ENCODE measurements at places on chromosomes 7 and 10. TPM values are rescaled to one million over a fixed set of nuclear protein-coding genes. Genes with fewer than 3 reads are reported as not detected.

The AGR2 gene
- 1.2 TPM for total RNA-seq

The COBL gene
- 38.3 TPM for total RNA-seq

- DNase-seq = no peak
Observed at GRCh38 chr10:70321897-70322890, 38.4 kb upstream of the NPFFR1 start.

The NEURL1 gene
- total RNA-seq = 1.7 TPM

DNA sequence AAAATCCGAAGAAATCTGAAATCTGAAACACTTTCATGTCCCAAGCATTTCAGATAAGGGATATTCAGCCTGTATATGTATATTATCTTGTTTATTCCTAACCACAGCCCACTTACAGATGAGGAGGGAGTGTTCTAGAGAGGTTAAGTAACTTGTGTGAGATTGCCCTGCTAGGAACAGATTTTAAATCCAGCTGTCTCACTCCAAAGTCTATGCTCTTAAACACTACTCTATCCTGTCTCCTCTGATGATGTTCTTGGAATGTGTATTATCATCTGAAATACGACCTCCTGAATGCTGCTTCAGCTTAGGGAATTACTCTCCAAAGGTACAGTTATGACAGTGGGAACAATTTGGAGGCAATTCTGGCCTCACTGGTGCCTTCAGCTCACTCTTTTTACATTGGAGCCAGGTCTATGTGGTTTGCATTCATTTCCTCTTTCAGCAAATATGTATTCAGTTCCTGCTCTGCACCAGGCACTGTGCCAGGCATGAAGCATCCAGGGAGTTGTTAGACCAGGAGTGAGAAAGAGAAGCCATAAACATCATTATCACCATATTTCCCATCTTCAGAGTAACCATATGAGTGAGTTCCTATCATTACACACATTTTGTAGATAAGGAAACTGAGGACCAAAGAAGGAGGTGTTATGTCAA lies 70.2 kb downstream of the NOC3L start:
- DNase-seq = no peak

DNA sequence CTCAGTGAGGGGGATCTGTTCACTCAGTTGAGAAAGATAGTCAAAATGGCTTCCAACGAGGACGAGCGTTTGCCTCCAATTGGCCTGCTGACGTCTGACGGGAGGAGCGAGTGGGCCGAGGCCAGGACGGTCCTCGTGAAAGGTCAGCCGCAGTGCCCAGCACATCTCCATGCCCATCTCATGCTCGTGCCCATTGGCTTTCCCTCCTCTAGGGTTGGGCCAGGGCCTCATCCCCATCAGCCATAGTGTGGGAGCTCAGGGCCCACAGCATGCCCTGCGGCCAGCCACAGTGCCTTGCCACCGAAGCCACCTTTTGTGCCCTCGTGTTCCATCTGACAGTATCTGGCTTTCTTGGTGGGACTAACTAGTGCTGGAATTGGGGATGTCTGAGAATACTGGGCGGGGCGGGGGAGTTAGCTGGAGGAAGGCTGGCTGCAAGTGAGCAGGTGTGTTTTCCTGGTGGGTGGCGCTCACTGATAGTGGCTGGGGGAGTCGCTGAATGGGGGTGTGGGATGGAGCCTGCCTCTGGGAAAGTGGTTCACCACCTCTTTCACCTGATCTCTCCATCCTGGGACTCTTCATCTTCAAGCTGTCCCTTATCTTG lies 13.9 kb downstream of the CHAT start:
- DNase-seq = no peak

The HTR5A gene
- not detected for total RNA-seq

GRCh38 chr10:45380903-45381620 lies 7.0 kb downstream of the ALOX5 start:
- DNase-seq = no peak

GRCh38 chr10:47322300-47323061 lies at the start of gene GDF2:
Gene GDF2, plus strand, starts transcription at chr10:47322454. Its CDS starts 215 bp downstream, at chr10:47322669.
- no peak for DNase-seq

DNA sequence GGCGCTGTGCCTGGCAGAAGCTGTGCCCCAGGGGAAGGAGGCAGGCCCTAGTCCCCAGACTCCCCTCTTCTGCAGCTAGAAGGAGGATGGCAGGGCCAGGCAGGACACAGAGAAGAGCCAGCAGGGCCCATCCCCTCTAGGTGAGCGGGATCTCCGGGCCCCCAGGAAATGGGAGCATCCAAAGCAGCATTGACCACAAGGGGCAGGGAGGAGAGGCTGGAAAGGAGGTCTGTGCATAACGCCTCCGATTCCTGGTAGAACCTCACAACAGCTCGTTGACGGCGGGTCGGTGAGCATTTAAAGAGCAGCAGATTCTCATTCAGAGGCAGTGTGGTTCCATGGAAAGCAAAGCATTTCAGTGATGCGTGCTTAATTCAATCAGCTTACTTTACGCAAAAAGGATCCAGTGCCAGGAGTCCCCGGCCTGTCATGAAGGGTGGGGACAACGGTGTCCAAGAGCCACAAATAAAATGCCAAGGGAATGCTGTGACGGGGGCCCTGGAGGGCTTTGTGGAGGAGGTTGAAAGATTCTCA lies 41.0 kb downstream of the CLRN3 start:
- DNase-seq = peak; percentile 35

GRCh38 chr10:123160311-123160980 lies 6.2 kb downstream of the BUB3 start:
- no peak for DNase-seq

DNA sequence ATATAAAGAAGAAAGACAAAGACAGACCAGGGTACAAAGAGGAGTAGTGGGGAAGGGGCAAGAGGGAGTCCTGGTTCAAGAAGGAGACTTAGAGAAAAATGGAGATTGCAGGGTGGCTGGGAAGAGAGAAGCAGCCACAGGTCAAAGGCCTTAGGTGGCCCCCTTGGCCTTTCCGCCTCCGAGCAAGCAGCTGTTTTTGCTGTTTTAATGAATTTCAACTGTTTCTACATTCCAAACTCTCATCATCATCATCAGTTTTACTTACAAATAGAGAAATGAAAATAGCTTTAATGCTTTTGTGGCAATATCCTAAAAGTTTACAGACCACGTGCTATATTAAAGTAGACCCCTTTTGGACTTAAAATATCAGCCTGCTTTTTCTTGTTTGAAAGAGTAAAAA lies 399.7 kb downstream of the EXOC4 start:
- no peak for DNase-seq

The CRHR2 gene
- not detected for total RNA-seq

- DNase-seq = no peak
Observed at GRCh38 chr7:125877246-125877645, 947.6 kb upstream of the POT1 start.

GRCh38 chr10:36119455-36119854 lies 477.4 kb upstream of the FZD8 start:
- no peak for DNase-seq

DNA sequence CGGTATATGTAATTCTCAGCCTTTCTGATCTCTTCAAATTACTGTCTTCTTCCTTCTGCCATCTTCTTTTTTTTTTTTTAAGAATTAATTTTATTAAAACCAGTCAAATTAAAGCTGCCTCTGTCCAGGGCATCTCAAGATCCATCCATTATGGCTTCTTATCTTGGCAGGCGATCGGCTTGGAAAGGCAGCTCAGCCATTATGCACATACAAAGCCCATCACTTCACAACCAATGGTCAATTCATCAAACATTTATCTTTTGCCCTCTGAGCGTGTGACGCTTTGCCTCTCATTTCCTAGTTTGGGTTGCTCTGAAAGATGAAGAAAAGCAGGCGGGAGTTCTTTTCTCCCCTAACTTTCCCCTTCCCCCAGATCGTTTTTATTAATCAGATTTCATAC lies 591.6 kb downstream of the LRMDA start:
- DNase-seq = no peak

DNA sequence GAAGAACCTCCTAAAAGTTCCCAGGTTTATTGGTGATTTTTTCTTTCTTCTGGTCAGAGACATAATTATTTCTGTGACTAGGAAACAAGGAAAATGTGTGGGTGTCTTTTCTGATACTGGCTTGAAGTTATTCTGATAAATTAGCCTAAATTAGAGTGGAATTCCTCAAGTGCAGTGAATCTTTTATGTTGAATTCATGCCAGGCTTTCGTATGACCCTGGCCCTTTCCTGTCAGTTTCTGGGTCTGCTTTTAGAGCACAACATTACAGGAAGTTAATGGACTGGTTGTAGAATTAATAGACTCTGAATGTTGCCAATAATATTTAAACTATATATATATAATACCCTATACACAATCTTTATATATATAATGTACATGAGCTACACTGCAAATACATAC lies 230.6 kb upstream of the KIAA1217 start:
- no peak for DNase-seq

DNA sequence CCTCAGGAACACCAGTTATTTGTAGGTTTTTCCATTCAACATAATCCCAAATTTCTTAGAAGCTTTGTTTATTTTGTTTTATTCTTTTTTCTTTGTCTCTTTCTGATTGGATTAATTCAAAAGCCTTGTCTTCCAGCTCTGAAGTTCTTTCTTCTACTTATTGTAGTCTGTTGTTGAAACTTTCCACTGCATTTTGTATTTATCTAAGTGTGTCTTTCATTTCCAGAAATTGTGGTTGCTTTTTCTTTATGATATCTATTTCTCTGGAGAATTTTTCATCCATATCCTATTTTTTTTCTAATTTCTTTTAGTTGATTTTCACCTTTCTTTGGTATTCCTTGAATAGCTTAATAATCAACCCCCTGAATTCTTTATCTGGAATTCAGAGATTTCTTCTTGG lies 58.5 kb downstream of the SLC18A2 start:
- no peak for DNase-seq

DNA sequence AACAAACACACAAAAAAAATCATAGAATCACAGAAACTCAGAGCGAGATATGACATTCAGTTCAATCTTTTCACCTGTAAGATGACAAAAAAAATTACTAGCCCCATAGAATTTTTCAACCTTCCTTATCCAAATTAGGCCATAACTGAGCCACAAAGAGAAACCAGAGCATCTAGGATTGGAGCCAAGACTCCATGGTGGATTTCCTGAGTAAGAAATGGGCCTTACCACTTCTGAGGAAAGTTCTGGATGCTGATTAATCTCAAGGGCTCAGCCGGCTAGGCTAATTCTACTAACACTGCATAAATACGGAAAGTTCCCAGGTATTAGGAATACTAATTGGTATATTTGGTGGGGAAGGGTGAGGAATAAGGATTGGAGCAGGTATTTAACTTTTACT lies 16.8 kb downstream of the LIPM start:
- no peak for DNase-seq

DNA sequence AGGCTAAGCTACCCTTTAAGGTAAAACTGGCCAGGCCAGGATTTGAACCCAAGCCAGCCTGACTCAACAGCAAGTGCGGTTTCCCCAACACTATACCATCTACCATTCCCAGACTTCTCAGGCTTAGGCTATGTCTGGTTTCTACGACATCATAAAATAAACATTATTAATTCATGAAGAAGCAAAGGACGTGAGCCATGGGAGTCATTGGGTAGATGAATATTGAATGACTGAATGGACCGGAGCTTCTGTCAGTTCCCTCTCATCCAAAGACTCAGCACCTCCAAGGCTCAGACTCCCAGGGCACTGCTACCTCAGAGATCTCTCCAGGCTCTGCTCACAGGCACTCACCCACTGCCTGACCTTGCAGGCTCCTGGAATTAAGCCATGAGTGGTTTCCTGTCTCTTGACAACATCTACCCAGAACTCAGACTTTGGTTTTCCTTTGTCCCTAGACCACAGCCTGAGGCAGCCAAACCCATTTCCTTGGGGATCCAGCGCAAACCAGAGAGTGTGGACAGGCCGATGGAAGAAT lies 64.6 kb upstream of the STEAP1B start:
- no peak for DNase-seq

- no peak for DNase-seq
Observed at GRCh38 chr10:110218632-110219031, 11.2 kb downstream of the MXI1 start.

The OR2A5 gene
- not detected for total RNA-seq

DNA sequence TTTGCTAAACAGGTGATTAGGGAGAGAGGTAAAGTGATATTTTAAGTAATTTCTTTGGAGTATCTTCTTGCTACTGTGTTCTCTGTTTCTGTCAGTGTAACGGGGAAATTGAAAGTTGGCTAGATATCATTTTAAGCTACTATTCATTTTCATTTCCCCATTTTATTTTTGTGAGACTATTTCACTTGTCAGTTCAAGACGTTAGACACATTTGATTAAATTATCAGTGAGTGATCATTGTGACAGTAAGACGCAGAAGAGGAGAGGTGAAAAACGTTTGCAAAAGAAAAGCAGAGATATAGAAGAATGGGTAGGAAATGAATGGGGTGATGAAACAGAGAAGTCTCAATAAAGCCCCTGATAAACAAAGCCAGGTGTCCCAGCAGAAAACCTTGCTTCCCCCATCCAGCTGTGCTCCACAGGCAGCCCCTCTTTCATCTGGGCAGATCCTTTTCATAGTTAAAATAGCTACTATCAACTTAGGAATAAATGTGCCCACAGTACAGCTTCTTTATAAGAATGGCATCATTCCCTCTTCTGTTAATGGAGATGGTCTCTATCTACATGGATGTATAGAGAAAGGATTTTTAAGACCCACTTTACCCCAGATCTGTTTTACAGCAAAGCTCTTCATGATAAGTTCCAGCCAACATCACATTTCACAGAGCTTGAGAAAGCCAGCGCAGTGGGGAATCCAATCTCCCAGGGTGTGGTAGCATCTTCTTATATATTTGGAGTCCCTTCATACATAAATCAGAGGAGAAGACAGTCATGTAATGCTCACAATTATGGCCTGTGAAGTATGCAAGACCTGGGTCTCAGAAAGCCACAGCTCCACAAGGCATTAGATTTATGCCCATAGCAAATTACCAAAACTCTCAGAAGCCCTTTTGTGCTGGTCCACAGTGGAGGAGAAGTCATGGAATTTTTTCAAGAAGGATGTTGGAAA lies 138.1 kb upstream of the ITGB1 start:
- DNase-seq = no peak

The TRPV6 gene
- 0.53 TPM for total RNA-seq

The ACHE gene
- 0.48 TPM for total RNA-seq

The FEZF1 gene
- not detected for total RNA-seq

The SPDYE2B gene
- total RNA-seq = not detected

The ITGA8 gene
- total RNA-seq = 0.20 TPM

- DNase-seq = no peak
Observed at GRCh38 chr7:155775691-155776090, 36.6 kb downstream of the SHH start.

- DNase-seq = peak; percentile 85
Observed at GRCh38 chr10:63268798-63269503, 135.8 kb downstream of the NRBF2 start.

The ZNF282 gene
- total RNA-seq = 14.1 TPM

The UTF1 gene
- total RNA-seq = not detected

- no peak for DNase-seq
Observed at GRCh38 chr7:41720886-41721285, 18.0 kb upstream of the INHBA start.

The SEC24C gene
- total RNA-seq = 38.5 TPM

- DNase-seq = no peak
Observed at GRCh38 chr7:28478656-28479055, 66.3 kb downstream of the CREB5 start.

DNA sequence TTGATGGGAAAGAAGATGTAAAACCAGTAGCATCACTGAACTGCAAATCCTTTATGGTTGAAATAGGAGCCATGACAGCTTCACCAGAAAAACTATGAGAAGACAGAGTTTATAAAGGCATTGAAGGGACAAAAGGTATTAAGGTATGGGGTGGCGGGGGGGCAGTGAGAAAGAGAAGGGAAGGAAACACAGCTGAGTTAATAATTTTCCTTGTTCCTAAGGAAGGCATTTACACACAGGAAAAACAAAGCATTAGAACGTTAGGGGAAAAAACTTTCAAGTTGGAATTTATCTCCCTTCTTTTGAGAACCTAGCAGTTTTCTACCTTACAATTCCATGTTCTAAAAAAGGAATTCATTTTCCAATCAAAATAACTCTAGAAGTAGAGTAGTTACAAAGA lies 4.4 kb downstream of the LARP4B start:
- no peak for DNase-seq

Measured in left lobe of liver (tissue), 2 donors.